ENCODE measurements at places on chromosomes 5 and 9.

- peak; percentile 14 for DNase-seq
Measured at GRCh38 chr9:37574241-37574721, 1.9 kb downstream of the FBXO10 start.

- no peak for DNase-seq
Measured at GRCh38 chr5:94366811-94367210, 251.6 kb downstream of the KIAA0825 start.

- DNase-seq = no peak
Measured at GRCh38 chr9:69237702-69238295, 63.7 kb downstream of the TJP2 start.

DNA sequence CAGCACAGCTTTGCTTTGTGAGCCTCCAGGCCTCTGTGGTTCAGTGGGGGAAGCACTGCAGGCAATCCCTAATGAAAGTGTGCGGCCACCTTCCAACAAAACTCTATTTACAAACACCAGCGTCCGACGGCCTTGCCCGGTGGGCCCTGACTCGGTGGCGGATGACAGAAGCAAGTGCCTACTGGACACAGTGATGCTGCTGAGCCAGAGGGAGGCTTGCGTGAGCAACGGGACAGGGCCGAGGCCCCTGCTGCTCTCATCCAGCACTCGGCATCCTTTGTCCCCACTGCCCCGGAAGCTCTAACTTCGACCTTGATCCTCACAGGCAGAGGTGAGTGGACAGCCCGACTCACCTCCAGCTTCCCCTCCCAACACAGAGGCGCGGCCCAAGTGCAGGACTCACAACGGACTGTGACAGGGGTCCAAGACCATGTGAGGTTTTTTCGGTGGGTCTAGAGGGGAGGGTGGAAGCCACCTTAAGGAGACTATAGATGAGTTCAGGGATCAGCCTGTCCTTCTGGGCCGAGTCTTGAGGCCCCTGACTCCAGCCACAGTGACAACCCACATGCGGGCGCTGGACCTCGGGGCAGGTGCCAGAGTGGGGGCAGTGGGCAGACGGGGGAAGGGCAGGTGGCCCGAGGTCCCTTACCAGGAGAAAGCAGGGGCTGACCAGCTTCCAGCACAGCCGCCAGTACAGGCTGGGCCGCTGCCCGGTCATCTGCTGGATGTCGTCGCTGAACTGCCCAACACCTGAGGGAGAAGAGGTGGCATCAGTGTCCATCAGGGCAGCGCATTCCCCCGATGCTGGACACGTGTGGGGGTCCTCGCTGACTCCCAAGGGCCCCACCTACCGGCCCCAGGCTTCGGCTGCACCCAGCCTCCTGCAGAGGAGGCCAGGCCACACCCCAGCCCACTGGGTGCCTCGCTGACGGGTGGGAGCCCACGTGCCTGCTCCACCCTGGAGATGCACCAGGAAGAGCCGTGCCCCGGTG, 39.4 kb downstream of the SLC6A3 start:
- no peak for DNase-seq

DNA sequence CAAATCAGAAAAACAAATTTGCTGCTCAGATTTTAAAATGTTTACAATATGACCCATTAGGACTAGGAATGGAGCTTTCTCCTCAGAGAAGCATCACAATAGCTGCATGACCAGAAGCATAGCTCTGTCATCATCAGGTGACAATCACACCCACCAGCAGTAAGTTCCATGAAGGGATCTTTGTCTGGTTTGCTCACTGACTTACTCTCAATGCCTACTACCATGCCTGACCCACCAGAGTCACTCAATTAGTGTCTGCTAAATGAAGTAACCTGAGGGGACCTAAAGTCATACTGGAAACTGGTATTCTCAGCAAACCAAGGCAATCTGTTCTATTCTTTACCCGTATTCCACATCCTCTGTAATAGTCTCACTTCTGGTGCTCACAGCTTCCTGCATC, 7.7 kb downstream of the ERMP1 start:
- DNase-seq = peak; percentile 69

DNA sequence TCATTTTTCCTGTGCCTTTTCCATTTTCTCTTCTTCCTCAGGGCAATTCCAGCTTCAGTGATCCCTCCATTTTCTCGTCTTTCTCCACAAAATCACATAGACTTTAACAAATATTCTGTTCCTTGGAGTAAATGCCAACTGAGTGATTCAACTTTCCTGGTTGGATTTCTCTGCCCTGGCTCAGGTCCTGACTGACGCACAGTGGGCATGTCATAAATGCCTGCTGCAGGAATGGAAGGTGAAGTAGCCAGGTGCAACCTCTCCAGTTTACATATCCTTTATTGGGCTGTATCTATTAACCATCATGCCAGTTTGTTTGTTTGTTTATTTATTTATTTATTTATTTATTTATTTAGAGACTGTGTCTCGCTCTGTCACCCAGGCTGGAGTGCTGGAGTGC, 95.1 kb downstream of the MEF2C start:
- no peak for DNase-seq

DNA sequence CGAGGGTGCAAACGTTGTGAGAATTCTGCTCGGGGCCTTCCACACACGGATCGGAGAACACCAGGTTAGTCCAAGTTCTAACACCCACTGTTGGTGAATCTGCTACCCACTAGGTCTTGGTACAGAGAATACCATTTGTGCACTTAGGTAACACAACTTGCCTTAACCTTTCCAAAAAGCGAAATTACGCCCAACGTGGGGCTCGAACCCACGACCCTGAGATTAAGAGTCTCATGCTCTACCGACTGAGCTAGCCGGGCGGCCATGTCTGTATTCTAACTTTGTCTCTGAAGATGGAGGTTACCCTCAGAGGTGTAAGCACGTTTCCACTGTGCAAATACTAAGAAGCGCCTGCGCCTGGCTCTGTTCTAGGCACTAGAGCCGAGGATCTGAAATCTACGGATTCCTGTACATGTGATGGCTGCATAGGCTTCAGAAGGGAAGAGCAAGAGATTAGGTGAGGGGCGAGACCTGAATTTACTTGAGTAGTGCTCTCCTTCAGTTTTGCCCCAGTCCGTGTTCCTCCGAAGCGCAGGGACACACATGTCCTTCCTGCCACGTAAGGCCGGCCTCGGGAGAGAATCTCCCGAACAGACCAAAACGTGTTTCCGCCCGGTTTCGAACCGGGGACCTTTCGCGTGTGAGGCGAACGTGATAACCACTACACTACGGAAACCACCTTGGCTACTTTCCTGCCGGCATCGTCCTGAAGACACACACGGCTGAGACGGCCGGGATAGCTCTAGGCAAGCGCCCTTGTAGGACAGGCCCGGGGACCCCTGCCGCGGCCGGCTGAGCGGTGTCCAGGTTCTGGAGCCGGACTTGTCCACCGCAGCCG, 1.1 kb upstream of the TRIM41 start:
- peak; percentile 87 for DNase-seq

GRCh38 chr5:119405419-119405818, 46.9 kb upstream of the HSD17B4 start:
- DNase-seq = peak; percentile 27

DNA sequence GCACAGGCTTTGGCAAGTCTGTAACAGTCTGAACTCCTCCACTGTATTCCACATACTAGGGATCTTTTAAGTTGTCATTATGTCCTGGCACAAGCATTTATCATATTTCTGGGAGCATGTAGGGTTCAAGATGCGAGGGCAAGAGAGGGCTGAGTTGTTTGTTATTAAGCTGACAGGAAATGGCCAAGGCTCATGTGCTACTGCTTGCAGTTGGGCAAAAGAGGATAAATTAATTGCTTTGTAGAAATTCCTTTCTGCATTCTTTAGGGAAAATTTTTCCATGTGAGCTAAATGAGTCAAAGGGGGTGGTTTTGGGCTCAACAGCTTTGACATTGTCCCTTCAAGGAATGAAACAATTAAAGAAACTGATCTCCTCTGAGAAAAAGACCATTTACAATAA, 35.4 kb downstream of the DOCK8 start:
- no peak for DNase-seq

DNA sequence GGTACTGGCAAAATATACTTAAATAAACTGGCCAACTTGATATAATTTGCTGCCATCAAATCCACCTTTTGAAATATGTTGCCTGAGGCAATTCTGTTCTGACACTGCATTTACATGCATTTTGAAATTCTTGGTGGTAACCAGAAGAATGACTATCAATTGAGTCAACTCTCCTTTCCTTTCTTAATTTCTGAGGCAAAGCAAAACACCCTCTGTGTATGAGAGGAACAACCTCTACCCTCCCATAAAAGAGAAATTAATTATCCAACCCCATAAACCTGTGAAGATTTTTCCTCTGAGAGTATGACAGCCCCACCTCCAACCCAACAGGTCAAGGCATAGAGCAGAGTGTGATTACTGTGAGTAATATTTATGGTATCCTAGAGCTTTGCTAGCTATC, 286.8 kb downstream of the NR2F1-AS1 start:
- no peak for DNase-seq

GRCh38 chr5:41790038-41790776, 80.0 kb downstream of the OXCT1 start:
- no peak for DNase-seq

GRCh38 chr9:71607461-71607881, 160.8 kb downstream of the CEMIP2 start:
- no peak for DNase-seq

DNA sequence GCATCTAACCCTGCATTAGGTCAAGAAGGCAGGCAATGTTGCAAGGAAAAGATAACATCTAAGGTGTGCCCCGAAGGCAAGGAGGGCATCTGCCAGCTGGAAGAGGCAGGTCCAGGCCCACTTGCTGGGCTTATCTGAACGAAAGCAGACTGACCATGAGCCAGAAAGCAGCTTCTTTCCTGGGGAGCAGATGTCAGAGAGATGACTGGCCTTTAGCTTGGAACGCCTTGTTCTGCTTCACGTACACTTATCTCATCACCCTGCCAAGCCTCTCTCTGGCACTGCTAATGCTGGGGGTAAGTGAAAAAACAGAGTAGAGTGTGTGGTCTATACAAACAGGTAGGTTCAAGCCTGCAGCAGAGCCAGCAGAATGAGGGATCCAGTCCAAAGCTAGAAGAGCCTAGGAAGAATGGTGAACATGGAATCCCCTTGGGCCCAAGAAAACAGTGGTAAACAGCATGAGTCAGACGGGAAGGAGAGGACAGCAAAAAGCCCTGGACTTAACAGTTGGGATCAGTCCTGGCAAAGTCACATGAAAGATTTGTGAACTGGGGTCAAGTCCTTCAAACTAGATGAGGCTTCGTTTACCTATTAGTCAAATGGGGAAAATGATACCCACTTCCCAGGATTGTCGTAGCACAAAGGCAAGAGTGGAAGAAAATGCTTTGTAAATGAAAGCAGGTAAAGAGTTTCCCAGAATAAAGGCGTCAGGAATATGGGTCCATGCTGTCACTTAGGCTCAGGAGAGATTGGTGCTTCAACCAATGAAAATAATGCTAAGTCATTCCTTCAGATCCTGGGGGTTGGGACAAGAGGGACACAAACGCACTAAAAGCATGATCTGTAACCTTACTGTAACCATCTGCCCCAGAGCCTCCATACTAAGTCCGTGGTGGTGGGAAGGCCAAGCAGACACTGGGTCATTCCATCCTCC, 200.9 kb downstream of the SLIT3 start:
- DNase-seq = no peak

GRCh38 chr9:115296831-115297565, 179.0 kb upstream of the TNC start:
- DNase-seq = no peak

DNA sequence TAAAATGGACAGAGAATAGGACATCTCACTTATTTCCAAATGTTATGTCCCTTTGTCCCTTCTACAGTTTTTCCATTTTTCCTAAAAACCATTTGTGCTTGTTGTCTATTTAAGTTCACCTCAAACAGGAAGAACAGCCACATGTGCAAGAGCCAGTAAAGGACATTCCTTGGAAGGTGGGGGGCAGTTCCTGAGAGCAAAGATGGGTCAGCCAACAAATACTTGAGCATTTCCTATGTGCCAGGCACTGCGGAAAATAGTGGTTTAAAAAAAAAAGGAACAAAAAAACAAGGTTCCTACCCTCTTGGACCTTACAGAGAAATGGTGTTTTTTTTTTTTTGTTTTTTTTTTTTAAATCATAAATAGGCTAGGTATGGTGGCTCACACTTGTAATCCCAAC, 26.8 kb downstream of the ANP32B start:
- peak; percentile 12 for DNase-seq

DNA sequence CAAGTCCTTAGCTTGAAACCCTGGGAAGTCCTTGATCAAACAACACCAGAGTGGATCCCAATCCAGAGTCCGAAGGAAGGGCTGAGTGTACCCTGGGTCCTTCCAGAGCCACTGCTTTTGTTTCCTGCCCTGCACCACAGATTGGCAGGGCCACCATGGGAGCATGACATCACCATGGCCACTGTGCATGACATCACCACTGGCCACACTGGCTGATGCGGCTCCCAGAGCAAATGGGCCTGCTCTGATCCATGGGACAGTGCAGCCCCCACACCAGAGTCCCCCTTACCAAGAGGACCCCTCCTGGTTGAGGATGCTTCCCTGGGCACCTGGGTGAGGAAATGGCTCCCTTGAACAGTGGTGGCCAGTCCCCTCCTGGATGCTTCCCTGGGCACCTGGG, 9.9 kb downstream of the SLC6A3 start:
- DNase-seq = no peak

DNA sequence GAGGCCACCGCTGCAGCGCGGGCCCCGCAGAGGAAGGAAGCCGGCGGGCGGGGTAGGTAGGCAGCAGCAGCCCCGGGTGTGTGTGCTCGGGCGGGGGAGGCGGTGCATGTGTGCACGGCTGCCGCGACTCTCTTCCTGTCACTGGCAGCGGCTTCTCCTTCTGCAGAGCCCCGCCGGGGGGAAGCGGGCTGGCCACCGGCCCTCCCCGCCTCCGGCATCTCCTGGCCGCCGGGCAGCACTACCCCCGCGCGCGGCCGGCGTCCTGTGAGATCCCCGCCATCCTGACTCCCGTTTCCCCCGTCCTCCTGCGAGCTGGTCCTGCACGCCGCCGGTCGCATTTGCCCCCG, 315 bp downstream of the PIK3R1 start:
- no peak for DNase-seq

GRCh38 chr5:40904205-40904993, 4.9 kb upstream of the C7 start:
- DNase-seq = peak; percentile 23

DNA sequence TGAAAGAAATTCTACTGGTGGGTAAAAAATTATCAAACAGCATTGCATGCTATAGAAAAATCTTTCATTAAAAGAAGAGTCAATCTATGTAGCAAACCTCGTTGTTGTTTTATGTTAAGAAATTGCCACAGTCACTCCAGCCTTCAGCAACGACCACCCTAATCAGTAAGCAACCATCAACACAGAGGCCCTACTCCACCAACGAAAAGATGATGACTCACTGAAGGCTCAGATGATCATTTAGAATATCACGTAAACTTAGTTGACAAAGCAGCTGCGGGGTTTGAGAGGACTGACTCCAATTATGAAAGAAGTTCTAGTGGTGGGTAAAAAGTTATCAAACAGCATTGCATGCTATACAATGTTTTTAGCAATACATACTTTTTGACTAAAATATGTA, 242.6 kb downstream of the DRD1 start:
- DNase-seq = no peak

All from inflammatory macrophage (primary cell).